ENCODE measurements at places on chromosomes 7 and 10. TPM values are rescaled to one million over a fixed set of nuclear protein-coding genes. Genes with fewer than 3 reads are reported as not detected.

Gene C10orf105
- 0.27 TPM for total RNA-seq

GRCh38 chr7:147089051-147089461, 972.5 kb downstream of the CNTNAP2 start:
- DNase-seq, result no peak

GRCh38 chr7:84553711-84554110, 359.1 kb upstream of the SEMA3A start:
- no peak for DNase-seq

GRCh38 chr10:104509981-104510380, 131.1 kb upstream of the SORCS3 start:
- no peak for DNase-seq

GRCh38 chr10:75000748-75001321, 110.6 kb upstream of the SAMD8 start:
- DNase-seq, result no peak
